ENCODE measurements at places on chromosomes 1 and 21.

DNA sequence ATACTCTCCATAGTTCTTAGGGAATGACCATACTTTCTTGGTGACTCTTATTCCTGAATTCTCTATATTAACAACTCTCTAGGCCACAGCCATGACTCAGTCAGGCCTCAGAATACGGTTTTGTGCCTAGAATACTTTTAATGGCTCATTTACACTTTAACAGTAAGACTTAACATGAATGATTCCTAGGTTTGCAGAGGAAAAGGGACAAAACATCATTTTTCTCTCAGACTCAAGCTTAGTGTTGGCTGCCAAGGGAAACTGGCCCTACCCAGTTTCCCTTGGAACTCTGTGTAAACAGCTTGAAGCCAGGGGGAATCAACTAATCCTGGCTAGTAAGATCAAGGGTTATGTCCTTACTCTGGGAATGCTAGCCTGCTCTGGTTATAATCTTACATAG, 164.9 kb upstream of the PKN2 start:
- DNase-seq: no peak

- no peak for DNase-seq
Measured at GRCh38 chr1:237774246-237774645, 116.5 kb downstream of the ZP4 start.

DNA sequence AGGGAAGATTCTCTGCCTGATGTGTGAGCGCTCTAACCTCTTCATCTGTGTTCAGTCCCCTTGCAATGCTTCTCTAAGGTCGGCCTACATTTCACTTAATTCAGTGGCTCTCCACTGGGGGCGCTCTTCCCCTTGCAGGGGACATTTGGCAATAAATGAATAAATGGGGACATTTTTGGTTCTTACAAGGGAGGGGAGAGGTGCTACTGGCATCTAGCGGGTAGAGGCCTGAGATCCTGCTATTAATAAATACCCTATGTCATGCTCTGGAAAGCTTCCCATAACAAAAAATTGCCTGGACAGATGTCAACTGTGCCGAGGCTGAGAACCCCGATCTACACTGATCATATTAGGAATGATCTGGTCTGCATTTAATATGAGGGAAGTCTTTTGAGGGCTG, 25.9 kb upstream of the DNAJC11 start:
- peak; percentile 6 for DNase-seq

DNA sequence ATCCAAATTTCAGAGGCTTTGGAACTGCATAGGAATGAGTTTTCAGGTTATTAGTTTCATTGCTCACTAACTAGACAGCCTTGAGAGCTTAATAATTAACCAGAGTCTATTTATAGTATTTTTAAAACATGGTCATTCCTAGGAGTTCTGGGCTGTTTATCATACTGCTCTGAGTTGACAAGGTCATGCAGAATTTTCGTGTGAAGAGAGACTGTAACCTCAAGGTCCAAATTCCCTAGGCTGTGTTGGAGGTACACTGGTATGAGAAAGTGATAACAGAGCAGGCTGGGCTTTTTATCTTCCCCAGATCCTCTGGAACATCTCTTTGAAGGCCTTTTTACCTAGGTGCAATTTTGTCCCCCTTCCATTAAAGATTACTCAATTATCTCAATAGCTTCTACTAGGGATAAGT, 736.3 kb downstream of the LTN1 start:
- DNase-seq: no peak

GRCh38 chr1:202861420-202862132, 27.4 kb downstream of the RABIF start:
- DNase-seq: no peak

DNA sequence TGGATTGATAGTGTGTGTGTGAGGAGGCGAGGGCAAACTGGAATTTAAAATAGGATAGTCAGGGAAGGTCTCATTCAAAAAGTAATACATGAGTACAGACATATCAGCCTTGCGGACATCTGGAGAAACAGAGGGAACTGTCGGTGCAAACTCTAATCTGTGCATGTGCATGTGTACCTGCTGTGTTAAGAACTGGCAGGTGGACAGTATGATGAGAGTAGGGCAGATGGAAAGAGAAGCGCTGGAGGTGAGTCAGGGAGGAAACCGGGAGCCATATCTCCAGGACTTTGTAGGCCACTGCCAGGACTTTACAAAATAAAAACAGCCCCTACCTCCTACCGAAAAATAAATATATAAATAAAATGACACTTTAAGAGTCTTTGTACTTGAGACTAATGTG, 31.3 kb upstream of the MYBPHL start:
- DNase-seq: no peak

DNA sequence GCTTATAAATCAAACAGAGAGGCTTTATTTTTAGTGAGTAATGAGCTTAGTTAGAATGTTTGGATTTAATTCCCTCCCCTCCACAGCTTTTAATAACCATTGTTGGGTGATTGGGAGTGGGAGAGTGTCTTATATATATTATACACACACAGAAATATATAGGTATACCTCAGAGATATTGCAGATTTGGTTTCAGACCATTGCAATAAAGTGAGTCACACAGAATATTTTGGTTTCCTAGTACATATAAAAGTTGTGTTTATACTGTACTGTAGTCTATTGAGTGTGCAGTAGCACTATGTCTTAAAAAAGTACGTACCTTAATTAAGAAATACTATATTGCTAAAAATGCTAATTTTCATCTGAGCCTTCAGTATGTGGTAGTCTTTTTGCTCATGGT, 44.4 kb downstream of the RPS6KC1 start:
- no peak for DNase-seq

GRCh38 chr1:182784556-182785171, 4.9 kb upstream of the NPL start:
- DNase-seq: no peak

GRCh38 chr1:233381806-233382205, 54.3 kb downstream of the MAP3K21 start:
- no peak for DNase-seq

- peak; percentile 33 for DNase-seq
Measured at GRCh38 chr1:65067491-65068201, 80.4 kb upstream of the AK4 start.

GRCh38 chr1:109799445-109799844, 35.7 kb upstream of the EPS8L3 start:
- no peak for DNase-seq

GRCh38 chr1:110879758-110880606, 7.0 kb downstream of the CD53 start:
- peak; percentile 53 for DNase-seq

DNA sequence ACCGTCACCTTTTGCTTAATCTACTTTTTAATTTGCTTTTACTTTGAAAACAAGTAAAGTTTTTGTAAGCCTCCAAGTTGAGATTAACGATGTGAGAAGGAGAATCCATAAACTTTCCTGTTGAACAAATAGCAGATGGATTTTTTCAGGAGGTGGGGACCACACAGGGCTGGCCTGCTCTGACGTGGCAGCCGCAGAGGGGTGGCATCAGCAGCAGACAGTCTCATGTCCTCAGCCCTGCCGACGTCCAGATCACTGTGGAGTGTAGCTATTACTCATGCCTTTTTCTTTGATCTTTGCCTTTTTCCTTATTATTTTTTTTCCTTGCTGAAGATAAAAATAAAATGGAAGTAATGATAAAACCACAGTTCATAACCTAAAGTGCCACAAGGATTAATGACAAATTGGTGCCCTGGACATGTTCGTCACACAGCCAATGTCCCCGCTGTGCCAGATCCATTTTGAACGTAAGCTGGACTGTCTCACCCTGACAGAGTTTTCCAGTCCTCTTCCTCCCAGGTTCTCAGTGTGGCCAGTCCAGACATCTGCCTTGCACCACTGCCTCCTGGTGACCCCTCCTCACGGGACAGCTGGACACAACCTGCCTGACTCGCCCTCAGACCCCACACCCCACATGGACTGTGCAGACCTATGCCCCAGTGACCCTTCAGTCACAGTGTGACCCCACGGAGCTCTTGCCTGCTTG, 15.4 kb upstream of the ZBTB21 start:
- no peak for DNase-seq

GRCh38 chr1:97820470-97821188, 100.2 kb downstream of the DPYD start:
- no peak for DNase-seq
